ENCODE measurements at places on chromosomes 7 and 10. TPM values are rescaled to one million over a fixed set of nuclear protein-coding genes. Genes with fewer than 3 reads are reported as not detected.

GRCh38 chr10:48390933-48391845, 84.7 kb downstream of the MAPK8 start:
- DNase-seq, result no peak

- no peak for DNase-seq
Observed at GRCh38 chr10:131275691-131276090, 35.8 kb downstream of the TCERG1L start.

GRCh38 chr10:79375321-79376077, 28.2 kb downstream of the PPIF start:
- DNase-seq, result no peak

- DNase-seq, result no peak
Observed at GRCh38 chr7:12805957-12806356, 118.5 kb downstream of the ARL4A start.

Gene ITIH5
- 26.5 TPM for polyA plus RNA-seq

Measured in right renal pelvis (tissue), 4 donors.